ENCODE measurements at places on chromosomes 2 and 18.

GRCh38 chr2:5093056-5093455, 599.1 kb upstream of the SOX11 start:
- no peak for DNase-seq

DNA sequence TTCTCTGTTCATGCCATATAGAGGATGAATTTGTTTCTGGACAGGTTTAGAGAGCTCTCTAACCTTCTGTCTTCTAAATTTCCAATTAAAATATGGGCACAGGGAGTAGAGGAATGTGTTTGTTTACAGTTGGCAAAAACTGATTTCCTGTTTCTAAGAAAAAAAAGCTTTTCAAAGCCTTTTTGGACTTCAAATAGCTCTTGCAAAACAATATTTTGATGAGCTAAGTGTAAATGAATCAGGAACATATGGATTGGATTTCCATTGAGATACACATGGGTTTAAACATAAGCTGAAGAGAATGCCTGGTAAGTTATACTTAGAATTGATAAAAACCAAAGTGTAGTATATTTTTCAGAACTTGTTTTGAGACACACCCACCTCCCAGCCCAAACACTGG, 677.5 kb downstream of the NYAP2 start:
- no peak for DNase-seq

GRCh38 chr2:230899287-230899686, 25.8 kb downstream of the GPR55 start:
- DNase-seq: peak; percentile 9

DNA sequence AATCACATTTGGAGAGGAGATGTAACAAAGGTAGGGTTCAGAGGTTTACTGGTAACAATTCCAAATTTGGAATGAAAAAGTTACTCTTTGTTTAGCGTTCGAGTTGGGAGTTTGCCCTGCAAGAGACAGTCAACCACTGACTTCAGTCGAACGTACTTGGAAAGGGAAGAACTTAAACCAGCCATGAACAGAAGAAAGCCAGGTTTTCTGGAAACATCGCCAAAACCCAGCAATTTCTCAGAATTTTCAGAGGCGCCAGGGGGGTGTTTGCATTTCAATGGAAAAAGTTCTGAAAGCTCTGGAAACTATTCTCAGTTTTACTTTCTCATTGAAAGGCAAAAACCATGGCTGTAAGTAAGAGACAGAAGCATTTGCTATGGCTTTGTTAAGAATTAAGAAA, 28.5 kb upstream of the AQP4 start:
- peak; percentile 67 for DNase-seq

- no peak for DNase-seq
These were observed 5.7 kb downstream of the SLC40A1 start for GRCh38 chr2:189574793-189575475.

- no peak for DNase-seq
These were observed 23.3 kb downstream of the SLC30A6 start for GRCh38 chr2:32189011-32189410.

DNA sequence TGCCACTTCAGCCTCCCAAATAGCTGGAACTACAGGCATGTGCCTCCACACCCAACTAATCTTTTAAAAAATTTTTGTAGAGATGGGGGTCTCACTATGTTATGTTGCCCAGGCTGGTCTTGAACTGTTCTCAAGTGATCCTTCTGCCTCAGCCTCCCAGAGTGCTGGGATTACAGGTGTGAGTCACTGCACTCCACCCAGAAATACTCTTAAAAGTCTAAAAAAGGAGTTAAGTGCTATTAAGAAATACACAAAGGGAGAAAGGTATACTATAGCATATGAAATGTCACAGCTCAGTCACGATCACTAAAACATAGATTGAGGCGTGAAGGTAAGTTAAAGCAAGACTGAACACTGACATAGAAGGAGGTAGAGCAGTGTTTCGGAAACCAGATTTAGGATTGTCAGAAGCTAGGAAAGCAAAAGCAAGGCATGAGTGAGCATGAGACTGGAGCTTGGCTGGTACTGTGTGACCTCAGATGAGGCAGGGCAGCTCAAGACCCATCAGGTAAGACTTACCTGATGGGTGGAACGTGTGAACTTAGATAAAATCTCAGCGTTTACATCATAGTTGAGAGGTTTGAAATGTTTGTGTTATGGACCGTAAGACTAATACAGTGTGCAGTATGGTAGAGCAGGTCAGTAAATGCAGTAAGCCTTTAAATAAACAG, 9.2 kb downstream of the CCNYL1 start:
- DNase-seq: no peak

DNA sequence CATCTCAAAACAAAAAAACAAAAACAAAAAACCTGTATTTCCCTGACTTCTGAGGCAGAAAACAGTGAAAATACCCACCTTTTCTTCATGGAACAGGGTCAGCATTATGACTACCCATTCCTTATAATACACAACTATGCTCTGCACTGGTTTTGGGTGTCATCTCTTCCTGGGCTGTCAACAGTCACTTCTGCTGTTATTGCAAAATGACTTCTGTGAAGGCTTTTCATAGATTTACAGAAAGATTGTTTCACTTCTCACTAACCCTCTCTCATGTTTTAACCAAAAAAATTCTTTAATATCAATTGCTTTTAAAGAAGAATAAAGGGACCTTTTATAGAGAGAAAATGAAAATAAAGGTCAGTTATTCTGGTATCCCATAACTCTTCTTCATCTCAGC, 26.5 kb upstream of the PIK3C3 start:
- DNase-seq: no peak

- peak; percentile 43 for DNase-seq
These were observed 307.5 kb downstream of the GALR1 start for GRCh38 chr18:77557046-77557587.

DNA sequence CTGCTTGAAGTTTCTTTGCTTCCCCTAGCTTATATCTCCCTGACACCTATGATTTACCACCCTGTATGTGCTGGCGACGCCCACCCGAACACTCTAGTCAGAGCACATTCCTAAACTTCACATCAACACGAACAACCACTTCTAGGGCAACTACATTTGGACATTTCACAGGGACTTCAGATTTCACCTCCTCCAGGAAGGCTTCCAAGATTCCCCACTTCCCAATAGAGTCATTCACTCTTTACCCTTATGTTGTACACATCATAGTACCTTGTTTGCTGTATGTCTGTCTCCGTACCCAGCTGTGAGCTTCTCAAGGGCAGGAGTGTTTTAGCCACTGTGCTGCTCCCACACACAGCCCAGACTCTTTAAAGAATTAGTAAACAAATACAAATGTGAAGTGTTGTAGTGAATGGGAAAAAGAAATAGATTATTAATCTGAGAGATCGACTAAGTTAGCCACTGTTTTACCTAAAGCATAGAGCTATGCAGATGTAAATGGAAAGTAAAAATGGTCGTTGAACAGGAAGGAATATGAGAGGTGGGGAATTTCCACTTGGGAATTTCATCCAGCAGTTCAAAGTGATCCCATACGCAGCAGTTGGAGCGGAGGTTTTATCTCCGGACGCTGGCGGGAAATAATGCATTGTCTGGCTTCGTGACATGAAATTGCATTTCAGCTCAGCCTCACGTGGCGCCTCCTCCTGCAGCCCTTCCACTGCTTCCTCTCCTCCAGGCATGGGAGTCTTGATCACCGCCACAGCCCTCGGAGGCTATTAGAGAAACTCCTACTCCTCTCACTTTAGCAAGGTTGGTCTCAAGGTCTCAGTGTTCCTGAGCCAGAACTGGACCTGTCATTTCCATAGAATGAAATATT, 233.4 kb upstream of the COPS8 start:
- peak; percentile 40 for DNase-seq

DNA sequence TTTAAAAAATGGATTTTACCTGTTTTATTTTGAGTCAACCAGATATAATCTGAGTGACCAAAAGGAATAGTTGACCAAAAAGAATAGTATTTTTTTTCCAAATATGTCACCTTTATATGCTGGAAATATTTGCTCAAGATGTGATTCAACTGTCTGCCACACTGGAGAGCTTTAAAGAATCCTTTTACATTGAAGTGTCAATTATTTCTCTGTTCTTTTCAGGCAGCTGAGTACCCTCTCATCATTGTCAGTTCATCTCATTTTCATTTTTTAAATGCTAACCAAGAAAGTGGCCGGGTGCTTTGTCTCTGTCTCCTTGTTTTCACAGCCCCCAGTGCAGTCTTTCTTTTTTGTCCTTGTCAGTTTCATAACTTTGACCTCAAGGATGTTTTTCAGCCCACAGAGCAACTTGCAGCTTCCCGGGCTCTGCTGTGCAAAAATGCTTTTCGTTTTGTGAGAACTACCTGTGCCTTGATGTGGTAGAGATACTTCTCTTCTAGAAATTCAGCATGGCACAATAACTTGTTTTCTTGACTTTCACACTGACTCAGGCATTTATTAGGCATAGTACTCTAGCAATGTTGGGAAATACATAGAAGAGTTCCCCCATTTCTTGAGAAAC, 23.4 kb upstream of the CERS6 start:
- DNase-seq: no peak

DNA sequence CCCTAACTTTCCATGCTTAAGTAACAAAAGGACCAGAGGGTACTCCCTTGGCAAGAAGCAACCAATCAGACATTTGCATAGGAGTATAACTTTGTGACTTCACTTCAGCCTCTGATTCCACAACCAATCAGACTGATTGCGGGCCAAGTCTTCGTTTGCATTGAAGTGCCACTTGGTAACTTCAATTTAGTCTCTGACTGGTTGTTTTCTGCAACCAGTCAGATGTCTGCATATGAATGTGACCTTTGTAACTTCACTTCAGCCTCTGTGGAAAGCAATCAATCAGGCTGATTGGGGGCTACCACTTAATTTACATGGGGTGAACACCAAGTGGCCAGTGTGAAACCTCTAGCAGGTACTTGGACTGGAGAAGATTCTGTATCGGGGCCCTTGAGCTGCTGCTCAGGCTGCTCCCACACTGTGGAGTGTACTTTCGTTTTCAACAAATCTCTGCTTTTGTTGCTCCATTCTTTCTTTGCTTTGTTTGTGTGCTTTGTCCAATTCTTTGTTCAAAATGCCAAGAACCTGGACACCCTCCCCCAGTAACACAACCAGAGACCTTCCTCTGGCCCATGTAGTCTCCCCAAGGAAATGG, 241.5 kb downstream of the ACKR3 start:
- DNase-seq: no peak

GRCh38 chr2:99777656-99778290, 288.0 kb upstream of the REV1 start:
- DNase-seq: no peak

GRCh38 chr2:121776361-121776760, 20.9 kb downstream of the TSN start:
- DNase-seq: no peak

- DNase-seq: no peak
These were observed 83.5 kb upstream of the RAB12 start for GRCh38 chr18:8525692-8526091.

Data from femur (tissue), 1 donor.